ENCODE measurements at places on chromosomes 5 and 9.
A peak's percentile ranks its signal among the peaks of the same experiment; 100 is the strongest.

DNA sequence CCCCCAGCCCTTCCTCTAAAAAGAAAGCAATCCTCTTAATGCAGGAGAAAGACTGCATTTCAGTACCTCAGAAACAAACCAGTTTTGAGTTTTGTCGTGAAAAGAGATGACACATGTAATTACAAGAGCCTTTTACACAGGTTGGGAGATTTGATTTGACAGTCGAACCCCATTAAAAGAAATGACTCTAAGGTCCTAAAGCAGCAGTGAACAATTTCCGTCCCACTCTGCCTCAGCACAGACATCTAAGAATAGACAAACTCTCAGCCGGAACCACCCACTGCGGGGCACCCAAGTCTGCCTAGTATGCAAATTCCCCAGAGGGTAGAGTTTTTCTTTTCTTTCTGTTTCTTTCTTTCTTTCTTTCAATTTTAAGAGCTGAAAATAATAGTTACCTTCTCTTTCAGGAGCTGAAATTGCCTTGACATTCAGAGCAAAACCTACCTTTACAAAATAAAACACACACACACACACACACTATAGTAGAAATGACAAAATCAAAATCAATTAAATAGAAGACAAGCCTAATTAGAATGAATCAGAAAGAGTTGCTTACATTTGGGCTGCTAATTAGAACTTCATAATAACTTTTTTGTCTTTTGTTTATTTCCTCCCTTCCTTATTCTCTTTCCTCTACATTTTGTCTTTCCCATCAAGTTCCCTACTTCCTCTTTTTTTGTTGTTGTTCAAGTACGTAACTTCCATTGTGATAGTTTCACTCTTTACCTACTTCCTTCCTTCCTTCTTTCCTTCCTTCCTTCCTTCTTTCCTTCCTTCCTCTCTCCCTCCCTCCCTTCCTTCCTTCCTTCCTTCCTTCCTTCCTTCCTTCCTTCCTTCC is 65.1 kb downstream of the BASP1 start:
- peak; percentile 10 for DNase-seq

- no peak for DNase-seq
Measured at GRCh38 chr5:139915266-139915665, 119.7 kb downstream of the PSD2 start.

- no peak for DNase-seq
Measured at GRCh38 chr9:27280249-27280648, 16.7 kb downstream of the EQTN start.

DNA sequence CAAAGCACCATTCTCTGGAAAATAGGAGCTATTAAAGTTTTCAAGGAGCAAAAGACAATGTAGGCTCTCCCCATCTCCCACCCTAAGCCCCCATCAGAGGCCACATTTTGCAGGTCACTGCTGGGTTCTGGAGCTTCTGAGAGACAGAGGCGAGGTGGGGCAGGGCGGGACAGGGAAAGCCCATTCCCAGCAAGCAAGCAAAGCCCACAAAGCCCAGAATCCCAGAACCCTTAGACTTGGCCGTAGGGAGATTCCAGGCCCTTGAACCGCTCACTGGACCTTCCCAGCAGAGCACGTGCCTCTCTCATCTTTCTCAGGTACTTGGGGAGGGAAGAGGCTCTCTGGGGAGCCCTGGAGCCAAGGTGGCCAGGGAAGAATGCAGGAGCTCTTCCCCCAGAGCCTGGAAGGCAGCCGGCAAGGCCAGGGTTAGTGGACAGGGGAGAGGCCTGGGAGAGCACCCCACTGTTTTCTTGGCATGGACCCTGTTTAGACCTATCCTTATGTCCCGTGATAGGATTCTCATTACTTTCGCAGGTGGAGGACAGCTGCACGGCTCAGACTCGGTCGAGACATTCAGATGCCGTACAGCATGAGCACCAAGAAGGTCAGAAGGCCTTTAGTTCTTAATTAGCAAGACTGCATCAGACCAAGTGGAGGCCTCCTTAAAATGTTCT is 52.4 kb downstream of the ZNF354C start:
- DNase-seq, result no peak

- peak; percentile 78 for DNase-seq
Measured at GRCh38 chr5:164296603-164297080, 791.2 kb downstream of the MAT2B start.
